ENCODE measurements at places on chromosomes 7 and 10. TPM values are rescaled to one million over a fixed set of nuclear protein-coding genes. Genes with fewer than 3 reads are reported as not detected.

Gene GRK5
- total RNA-seq = 45.9 TPM

DNA sequence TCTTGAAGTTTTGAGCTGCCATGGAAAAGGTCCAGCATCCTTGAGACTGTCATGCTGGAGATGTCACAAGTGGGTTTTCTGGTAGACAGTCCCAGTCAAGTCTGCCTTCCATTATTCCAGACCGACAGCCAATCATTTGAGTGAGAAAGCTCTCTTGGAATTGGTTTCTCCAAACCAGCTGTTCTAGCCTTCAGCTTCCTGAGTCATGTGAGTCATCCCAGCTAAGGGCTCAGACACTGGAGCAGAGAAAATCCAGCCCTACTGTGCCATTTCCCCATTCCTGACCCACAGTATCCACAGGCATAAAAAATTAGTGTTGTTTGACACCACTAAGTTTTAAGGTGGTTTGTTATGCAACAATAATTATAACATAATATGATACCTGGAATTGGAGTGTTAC lies 219.0 kb downstream of the ADRA2A start:
- no peak for DNase-seq

DNA sequence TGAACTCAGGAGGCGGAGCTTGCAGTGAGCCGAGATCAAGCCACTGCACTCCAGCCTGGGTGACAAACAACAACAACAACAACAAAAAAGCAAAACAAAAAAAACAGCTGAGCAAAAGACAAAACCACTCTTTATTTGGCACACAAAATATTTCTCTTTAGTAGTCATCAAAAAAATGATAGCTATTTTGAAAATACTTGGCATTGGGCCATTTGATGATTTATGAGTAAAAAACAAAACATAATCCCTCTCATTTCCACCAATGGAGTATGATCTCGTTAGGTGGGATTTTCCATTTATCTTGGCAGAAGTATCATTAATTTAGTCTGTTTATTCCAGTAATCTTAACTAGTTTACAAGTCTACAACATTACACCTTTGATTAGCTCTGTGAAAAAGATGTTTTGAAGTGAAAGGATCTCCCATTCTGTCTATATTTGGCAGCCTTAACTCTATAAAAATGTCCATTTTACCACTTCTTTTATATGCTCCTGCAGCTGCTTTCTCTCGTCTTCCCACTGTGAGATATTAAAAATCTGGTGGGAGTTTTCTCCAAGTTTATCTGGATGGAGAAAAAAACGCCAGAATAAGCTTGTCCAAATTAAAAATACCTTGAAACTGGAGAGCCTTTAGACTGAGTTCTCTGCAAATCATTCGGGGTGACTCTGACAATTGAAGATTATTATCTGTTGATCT lies 58.8 kb upstream of the AGMO start:
- no peak for DNase-seq

- no peak for DNase-seq
These were observed 8.3 kb upstream of the ARHGAP12 start for GRCh38 chr10:31936933-31937332.

- no peak for DNase-seq
These were observed 43.7 kb downstream of the SRPK2 start for GRCh38 chr7:105345003-105345402.

- no peak for DNase-seq
These were observed 62.7 kb downstream of the MET start for GRCh38 chr7:116734710-116735109.

- no peak for DNase-seq
These were observed 805 bp downstream of the ZNF736 start for GRCh38 chr7:64314566-64314965.

GRCh38 chr7:110407242-110407641 lies 683.7 kb upstream of the LRRN3 start:
- no peak for DNase-seq

Gene PAX2
- total RNA-seq = 1.4 TPM

GRCh38 chr7:17365775-17366174 lies 67.3 kb downstream of the AHR start:
- DNase-seq = no peak

Gene TBXAS1
- total RNA-seq = 3.5 TPM

- DNase-seq = no peak
These were observed 53.5 kb downstream of the MGMT start for GRCh38 chr10:129520440-129521080.

- DNase-seq = no peak
These were observed 31.6 kb downstream of the TMEM120A start for GRCh38 chr7:75962607-75963380.

DNA sequence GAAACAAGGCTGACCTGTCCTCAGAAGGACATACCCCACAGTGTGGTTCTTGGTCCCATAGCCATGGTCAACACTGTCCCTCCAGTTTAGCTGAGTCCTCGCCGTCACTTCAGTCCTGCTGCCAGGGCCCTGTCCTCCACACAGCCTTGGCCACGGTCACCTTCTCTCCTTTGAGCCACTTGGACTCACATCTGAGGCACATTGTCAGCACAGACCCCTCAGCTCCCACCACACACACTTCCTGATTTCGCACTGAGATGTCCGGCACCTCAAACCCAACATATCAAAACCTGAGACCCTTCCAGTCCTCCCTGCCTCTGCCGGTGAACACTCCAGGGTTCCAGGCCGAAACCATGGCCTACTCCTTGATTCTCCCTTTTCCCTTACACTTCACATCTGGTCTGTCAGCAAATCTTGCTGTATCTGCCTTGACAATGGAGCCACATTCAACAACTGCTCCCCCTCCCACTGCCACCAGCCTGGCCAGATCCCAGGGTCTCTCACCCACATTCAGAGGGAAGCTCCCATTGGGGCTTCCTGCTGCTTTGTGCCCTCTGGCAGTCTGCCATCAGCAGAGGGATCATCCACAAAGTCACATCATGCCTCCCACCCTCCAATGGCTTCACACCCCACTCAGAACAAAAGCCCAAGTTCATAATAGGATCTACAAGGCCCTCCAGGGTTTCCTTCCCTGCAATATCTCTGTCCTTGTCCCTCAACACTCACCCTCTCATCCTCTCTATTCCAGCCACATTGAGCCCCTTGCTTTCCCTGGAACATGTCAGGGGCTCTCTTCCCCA lies 219.6 kb upstream of the SHH start:
- DNase-seq = peak; percentile 67

Gene FFAR4
- total RNA-seq = not detected
